ENCODE measurements at places on chromosomes 3 and 15. TPM values are rescaled to one million over a fixed set of nuclear protein-coding genes. Genes with fewer than 3 reads are reported as not detected.

GABRB3 gene
- not detected for polyA plus RNA-seq

SPINT1 gene
- 4.0 TPM for polyA plus RNA-seq

GABRR3 gene
- not detected for polyA plus RNA-seq

- no peak for DNase-seq
Observed at GRCh38 chr3:62727536-62727935, 147.7 kb downstream of the CADPS start.

DNA sequence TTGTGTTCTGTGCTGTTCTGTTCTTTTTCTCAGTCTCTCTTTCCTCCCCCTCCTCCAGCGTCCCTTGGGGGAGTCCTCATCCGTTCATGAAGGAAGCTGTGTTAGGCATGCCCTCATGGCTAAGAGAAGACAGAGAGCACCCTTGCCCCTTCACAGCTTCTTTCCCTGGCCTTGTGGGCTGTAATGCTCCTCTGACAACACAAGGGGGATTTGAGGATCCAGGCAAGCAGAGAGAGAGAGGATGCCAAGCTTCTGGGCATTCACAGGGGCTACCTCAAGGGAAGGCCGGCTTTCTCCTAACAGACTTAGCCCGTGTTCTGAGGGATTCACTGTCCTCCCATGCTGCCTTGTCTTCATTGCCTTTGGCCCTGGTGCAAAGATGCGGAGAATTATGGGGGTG is 389.5 kb downstream of the LRTM1 start:
- no peak for DNase-seq

DNA sequence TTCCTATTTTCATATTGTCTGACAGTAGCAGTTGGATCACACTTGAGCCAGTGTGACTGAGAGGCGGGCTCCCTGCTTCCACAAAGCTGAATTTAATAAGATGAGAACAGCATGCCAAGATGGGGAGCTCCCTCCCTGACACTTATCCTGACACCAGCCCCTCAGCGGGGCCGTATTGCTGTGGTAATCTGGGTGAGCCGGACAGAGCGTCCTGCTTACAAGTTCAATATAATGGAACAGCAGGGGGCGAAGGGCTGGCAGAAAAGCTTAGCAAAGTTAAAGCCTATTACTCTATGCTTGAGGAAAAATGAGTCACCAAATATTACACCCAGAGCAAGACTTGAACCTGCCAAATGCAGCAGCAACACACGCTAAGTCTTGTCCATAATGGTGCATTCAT is 163.8 kb upstream of the CMC1 start:
- no peak for DNase-seq

- no peak for DNase-seq
Observed at GRCh38 chr15:71962537-71962936, 152.2 kb downstream of the NR2E3 start.

- DNase-seq = no peak
Observed at GRCh38 chr3:134901461-134901860, 106.4 kb downstream of the EPHB1 start.

DNA sequence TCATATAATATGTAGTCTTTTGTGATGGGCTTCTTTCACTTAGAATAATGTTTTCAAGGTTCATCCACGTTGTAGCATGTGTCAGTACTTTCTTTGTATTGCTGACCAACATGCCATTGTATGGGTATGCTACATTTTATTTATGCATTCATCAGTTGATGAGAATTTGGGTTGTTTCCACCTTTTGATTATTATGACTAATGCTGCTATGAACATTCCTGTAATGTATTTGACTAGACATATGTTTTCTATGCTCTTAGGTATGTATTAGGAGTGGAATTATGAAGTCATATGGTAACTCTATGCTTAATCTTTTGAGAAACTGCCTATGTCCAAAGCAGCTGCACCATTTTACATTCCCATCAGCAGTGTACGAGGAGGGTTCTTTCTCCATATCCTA is 3.2 kb upstream of the PODXL2 start:
- no peak for DNase-seq

- DNase-seq = no peak
Observed at GRCh38 chr3:56519641-56520040, 37.3 kb upstream of the CCDC66 start.

DNA sequence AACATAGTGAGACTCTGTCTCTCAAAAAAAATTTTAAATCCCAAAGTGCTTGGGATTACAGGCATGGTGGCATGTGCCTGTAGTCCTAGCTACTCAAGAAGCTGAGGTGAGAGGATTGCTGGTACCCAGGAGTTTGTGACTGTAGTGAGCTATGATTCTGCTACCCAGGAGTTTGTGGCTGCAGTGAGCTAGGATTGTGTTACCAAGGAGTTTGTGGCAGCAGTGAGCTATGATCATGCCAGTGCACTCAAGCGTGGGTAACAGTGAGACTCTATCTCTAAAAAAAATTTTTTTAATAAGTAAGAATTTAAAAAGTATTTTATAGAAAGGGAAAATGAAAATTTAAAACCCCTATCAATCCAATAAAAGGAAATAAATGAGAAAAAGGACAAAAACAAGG is 69.5 kb downstream of the FAIM start:
- DNase-seq = no peak

DNA sequence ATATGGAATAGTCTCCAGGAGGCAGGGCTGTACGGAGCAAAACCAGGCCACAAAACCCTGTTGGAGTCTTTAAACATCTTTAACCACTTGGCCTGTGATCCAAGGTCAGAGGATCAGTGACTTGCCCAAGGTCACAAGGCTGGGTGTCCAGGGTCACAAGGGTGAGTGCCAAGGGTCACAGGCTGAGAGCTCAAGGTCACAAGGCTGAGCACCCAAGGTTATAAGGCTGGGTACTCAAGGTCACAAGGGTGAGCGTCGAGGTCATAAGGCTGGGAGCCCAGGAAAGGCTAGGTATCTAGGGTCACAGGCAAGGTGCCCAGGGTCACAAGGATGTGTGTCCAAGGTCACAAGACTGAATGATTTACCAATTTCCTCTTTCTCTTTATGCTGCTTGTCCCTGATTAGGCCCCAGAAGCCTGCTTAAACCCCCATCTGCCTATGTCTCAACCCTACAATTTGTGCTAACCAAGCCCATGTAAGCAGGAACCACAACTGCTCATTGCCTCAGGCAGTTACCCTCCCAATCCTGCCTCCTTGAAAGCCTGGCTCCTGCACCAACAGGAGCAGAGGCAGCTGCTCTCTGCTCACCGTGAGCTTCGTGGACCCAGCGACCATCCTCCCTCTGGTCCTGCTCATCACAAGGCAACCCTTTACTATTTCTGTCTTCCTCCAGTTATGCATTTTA is 51.5 kb downstream of the MGLL start:
- DNase-seq = no peak

All from CD4-positive, alpha-beta memory T cell (primary cell).